T1000 (cell line): ENCODE measurements at places on chromosomes 11 and 22.

- DNase-seq = peak; percentile 38
Measured at GRCh38 chr11:74739546-74740270, 8.5 kb upstream of the CHRDL2 start.

- no peak for DNase-seq
Measured at GRCh38 chr11:71284525-71285092, 32.2 kb upstream of the SHANK2 start.

DNA sequence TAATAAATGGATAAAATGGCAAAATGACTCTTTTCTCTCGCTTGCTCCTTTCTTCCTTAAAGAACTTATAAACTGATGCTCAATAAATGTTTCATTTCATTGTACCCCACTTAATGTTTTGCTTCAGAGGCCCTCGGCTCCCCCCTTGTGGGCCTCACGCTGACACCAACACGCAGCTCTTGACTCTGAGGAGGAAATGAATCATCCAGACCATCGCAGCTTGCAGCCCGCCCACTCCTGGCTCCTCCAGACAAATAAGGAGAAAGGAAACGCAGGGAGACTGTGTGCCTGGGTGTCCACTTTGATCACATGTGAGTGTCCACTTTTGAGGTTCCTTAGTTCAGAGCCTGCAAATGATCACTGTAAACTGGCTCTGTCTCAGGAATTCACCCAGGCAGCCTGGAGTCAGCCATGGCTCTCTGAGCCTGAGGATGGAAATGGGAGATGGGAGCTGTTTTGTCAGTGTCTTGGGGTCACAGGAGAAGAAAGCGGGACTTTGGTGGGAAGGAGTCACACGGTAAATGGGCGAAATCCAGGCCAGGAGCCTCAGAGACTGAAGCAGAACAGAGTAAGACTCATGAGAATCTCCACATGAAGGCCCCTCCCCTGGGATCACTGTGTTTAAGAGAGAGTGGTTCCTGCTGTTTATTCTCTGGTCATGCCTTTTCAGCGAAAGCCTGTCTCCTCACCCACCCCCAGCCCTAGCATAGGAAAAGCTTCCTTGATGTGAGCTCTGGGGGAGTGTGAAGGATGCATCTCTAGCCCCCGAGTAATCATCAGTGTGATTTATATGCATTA lies 96.5 kb downstream of the CWC15 start:
- DNase-seq = peak; percentile 51

- no peak for DNase-seq
Measured at GRCh38 chr11:91136631-91137030, 913.8 kb upstream of the CHORDC1 start.
